ENCODE measurements at places on chromosomes 5 and 9.

DNA sequence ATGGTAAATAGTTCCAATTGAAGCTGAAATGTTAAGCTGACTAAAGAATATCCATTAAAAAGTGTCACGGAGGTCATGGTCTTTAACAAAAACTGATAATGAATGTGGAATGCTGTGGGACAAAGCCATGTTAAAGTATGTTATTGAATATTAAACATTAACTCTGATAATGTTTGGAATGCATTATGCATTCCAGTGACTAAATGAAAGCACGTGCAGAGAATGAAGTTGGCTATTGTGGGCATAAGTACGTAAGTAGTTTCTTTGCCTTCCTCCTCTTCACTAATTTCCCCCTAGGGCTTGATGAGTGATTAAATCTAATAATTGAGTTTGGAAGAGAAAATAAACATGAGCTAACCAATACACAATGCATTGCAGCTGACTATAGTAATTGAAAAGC is 640.4 kb upstream of the CDH10 start:
- ATAC-seq: no peak

DNA sequence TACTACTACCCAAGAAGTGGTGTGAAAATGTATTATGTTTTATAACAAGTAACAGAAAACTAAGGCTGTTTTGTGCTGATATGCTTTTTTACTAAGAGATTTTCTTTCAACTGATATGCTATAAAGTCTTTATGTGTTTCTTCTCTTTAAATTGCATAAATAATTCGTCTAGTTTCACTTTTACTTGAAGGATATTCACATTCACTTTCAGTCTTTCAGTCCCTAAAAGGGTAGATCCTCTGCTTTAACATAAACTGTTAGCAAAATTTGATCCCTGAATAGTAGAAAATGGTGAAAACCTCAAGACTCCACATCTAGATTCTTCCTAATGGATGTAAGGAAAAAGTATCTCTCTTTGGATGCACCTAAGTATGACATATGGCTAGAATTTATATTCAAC is 69.0 kb upstream of the FST start:
- no peak for ATAC-seq

- ATAC-seq: no peak
Observed at GRCh38 chr5:157029457-157029856, 29.5 kb downstream of the HAVCR1 start.

DNA sequence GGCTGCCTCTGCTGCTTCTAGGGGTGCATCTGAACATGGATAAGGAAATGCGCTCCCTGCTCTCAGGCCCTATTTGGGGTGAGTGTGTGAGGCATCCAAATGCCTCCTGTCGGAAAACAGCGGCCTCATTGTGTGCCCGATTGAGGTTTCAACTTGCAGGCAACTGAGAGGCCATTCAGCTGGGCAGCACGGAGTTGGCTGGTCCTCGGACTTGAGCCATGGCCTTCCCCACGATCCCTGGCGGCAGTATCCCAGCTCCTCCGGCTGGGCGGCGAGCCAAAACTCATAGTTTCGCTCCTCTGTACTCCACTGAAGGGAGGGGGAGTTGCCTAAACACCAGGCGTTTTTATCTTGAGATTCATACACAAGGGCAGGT is 597.3 kb upstream of the SGCD start:
- ATAC-seq: no peak

- no peak for ATAC-seq
Observed at GRCh38 chr9:37028420-37029031, 5.5 kb downstream of the PAX5 start.

DNA sequence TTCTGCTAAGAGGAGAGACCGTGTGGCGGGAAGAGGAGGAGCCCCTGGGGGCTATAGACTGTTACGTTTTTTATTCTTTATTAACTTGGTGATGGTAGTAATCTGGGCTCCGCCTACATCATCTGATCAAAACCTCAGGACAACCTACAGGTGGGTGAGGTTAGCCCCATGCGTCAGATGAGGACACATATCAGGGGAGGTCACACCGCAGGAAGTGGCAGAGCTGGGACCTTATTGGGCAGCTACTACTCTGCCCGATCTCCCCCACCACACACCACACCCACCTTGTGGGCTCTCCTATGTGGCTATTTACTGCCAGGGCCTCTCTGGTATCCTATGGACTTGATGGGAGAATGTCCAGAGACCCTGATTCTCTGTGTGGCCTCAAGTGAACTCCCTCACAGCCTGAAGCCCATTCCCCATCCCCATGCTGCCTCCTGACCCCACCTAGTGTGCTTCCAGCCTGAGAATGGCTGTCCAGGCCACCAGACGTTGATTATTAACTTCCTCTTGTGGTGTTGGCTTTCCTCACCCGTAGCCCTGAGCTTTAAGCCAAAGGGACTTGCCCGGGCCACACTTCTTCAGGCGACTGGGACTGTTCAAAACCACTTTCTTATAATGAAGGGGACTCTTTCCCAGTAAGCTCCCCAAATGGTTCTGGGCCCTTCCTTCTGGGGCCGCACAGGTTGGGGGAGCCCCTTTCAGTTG is 8.2 kb downstream of the UNC5A start:
- ATAC-seq: peak; percentile 70

DNA sequence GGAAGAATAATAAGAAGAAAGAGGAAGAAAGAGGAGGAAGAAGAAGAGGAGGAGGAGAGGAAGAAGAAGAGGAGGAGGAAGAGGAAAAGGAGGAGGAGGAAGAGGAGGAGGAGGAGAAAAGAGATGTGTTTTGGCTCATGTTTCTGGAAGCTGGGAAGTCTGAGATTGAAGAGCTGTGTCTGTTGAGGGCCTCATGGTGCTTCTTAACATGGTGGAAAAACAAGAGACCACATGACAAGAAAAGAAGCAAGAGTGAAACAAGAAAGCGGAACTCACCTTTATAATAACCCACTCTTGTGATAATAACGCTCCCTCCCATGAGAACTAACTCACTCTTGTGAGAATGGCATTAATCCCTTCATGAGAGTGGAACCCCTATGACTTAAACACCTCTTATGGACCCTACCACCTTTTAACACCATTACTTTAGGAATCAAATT is 36.1 kb upstream of the RANBP6 start:
- no peak for ATAC-seq

DNA sequence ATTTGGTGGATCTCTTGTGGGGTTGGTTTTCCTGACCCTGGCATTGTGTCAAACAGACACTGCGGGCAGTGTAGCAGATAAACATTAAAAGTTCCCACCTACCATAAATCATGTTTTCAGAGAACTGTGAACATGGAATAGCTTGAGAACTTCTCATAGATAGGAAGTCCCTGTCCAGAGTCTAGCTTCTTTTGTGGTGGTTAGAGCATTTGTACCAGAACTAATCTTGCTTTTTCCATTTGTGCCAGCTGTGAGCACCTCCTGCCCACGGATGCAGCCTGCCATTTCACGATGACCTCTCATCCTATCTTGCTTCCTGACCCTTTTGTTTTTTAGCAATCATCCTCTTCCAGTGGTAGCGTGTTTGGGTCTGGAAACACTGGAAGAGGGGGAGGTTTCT is 61.4 kb downstream of the FAM78A start:
- ATAC-seq: no peak

DNA sequence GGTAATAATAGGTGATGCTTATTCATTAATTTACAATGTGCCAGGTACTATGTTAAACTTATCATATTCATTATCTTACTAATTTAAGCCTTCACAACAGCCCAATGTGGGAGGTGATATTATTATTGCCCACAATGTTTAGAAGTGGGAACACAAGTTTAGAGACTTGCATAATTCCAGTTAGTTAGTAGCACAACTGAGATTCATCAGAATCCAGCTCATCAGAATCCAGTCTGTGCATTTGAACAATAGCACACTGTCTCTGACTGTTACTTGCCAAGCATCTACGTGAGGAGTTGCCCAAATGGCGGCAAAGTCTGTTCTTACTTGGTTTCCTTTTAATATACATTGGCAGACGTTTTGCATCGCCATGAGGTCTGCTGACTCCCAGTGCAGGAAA is 110.9 kb upstream of the BASP1 start:
- no peak for ATAC-seq

Data from activated CD4-positive, CD25-positive, alpha-beta regulatory T cell treated with anti-CD3 and anti-CD28 coated beads, Interleukin-2, amount 50 U/mL, for 24 hours (primary cell).